Coronary artery (tissue), 2 donors: ENCODE measurements at places on chromosomes 3 and 15.

- no peak for DNase-seq
Observed at GRCh38 chr3:161291191-161291901, 70.2 kb downstream of the NMD3 start.

- DNase-seq: no peak
Observed at GRCh38 chr3:113212844-113213375, 1.6 kb downstream of the BOC start.

DNA sequence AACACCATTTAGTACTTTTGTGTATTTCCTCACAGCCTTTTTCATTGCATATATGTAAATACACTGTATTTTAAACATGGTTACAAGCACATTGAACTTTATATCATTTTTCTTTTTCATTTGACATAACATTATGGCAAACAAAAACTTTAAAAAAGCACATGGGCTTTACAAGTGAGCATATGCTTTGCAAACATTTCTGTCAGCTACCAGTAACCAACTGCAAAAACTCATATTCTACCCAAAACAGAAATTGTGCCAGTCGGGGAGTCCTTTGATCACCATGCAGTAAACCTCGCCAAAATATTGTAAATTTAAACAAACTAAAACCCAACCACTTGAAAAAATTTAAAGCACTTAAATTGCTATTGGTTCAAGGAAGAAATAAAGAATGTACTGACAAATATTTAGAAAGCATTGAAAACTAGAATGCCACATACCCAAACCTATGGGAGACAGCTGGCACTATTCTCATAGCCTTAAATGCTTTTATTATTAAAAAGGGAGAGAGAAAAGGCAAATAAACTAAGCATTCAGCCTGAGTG is 24.4 kb downstream of the ZNF710 start:
- no peak for DNase-seq

GRCh38 chr15:88266170-88266569 is 9.6 kb upstream of the NTRK3 start:
- DNase-seq: no peak

DNA sequence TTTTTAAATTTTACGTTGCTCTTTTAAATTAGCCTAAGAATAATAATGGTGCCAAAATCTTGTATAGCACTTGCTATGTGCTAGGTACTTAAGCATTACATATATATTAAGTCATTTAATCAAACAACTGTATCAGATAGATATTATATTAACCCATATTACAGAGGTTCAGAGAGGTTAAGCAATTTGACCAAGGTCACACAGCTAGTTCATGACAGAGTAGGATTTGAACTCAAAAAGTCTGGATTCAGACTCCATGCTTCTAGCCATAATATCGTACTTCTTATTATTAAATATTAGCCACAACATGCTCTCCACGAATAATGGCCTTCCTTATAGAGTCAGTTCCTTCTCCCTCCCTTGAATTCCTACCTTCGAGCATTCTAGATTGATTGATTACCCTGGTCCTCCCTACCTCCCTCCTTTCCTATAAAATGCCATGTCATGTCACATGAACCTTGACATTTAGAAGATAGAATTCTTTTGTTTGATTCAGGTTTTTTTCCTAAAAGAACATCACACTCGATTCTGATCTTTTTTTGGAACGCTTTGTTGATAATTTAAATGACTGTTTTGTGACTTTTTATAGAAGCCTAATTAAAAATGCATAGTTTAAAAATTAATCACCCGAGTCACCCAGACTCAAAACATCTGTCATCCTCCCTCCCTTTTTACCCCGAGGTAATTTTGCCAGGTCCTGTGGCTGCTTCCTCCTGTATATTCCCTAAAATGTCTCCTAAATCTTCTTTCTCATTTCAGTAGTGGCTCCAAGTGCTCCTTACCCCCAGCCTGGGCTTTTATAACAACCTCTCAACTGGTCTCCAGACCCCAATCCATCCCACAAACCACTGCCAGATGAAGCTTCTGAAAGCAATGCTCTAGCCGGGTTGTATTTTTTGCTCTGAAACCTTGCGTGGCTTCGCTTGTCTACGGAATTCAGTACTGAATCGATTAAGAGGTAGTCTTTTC is 8.5 kb upstream of the PSMD6 start:
- no peak for DNase-seq

- no peak for DNase-seq
Observed at GRCh38 chr3:177357352-177358090, 160.2 kb upstream of the TBL1XR1 start.

- no peak for DNase-seq
Observed at GRCh38 chr3:54188176-54188791, 65.9 kb downstream of the CACNA2D3 start.

DNA sequence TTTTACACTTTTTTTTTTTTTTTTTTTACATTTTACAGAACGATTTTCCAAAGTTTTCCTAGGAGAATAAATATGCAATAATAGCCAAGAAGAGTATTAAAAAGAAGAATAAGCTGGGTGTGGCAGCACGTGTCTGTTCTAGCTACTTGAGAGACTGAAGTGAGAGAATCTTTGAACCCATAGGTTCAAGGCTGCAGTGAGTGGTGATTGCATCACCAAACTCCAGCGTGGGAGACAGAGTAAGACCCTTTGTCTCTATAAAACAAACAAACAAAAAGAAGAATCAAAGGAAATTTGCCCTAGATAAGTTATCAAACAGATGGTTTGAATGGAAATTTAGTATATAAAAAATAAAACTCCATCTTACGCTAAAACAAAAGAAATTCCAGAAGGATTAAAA is 13.3 kb downstream of the XRN1 start:
- no peak for DNase-seq

GRCh38 chr15:101018450-101018849 is 99.3 kb downstream of the LRRK1 start:
- peak; percentile 41 for DNase-seq

DNA sequence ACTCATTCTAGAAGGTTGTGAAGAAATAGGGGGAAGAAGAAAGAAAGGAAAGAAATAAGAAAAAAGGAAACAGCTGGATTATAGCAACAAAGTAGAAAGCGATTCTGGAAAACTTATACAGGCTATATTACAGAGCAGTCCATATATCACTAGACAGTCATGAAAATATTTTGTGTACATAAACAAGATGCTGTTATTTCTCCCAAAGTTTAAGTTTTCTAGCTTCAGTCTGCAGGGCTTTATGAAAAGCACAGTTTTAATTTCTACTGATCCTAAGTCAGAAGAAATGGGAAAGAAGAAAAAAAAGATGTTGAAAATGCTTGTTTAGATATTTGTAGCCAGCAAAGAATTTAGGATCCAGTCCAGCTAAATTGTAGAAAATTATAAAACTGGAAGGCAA is 321.4 kb upstream of the NDN start:
- no peak for DNase-seq
